ENCODE measurements at places on chromosomes 7 and 10. TPM values are rescaled to one million over a fixed set of nuclear protein-coding genes. Genes with fewer than 3 reads are reported as not detected.

DNA sequence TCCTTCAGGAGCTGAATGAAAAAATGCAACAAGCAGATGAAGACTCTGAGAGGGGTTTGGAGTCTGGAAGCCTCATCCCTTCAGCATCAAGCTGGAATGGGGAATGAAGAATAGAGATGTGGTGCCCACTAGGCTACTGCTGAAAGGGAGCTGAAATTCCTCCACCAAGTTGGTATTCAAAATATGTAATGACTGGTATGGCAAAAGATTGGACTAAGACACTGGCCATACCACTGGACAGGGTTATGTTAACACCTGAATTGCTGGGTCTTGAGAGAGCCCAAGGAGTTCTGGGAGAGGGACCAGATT, 5.4 kb downstream of the IFIT2 start:
- DNase-seq = no peak

The CALHM1 gene
- not detected for total RNA-seq

- no peak for DNase-seq
Measured at GRCh38 chr10:106757521-106757920, 407.0 kb downstream of the SORCS1 start.

The TMEM229A gene
- total RNA-seq = not detected

The HTR5A gene
- not detected for total RNA-seq

Measured in psoas muscle (tissue), 8 donors.